CD4-positive, CD25-positive, alpha-beta regulatory T cell (primary cell): ENCODE measurements at places on chromosomes 11 and 22. TPM values are rescaled to one million over a fixed set of nuclear protein-coding genes. Genes with fewer than 3 reads are reported as not detected.
A peak's percentile ranks its signal among the peaks of the same experiment; 100 is the strongest.

- no peak for DNase-seq
These were observed 727.6 kb upstream of the LUZP2 start for GRCh38 chr11:23769214-23769613.

DNA sequence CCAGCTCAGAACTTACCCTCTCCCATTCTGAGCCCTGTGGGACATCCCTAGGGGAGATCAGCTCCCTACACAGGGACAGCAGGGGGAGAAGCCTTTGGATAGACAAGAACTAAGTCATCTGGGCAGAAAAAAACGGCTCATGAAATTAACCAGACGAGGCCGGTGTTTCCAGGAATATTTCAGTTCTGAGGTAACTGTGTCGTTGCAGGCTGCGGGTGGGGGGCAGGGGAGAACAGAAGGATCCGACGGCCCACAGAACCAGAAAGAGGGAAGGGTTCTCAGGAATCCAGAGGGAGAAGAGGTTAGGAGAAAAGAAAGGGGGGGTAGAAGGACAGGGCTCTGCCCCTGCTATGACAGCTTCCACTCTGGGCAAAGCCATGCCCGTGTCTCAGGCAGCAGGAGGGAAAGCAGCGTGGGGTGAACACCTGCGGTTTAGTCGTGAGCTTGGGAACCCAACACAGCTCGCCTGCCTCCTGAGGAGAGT lies 3.6 kb downstream of the CLCF1 start:
- DNase-seq = no peak

The STK33 gene
- total RNA-seq = 0.49 TPM

- DNase-seq = no peak
These were observed 19.1 kb downstream of the HIRA start for GRCh38 chr22:19412478-19412877.

DNA sequence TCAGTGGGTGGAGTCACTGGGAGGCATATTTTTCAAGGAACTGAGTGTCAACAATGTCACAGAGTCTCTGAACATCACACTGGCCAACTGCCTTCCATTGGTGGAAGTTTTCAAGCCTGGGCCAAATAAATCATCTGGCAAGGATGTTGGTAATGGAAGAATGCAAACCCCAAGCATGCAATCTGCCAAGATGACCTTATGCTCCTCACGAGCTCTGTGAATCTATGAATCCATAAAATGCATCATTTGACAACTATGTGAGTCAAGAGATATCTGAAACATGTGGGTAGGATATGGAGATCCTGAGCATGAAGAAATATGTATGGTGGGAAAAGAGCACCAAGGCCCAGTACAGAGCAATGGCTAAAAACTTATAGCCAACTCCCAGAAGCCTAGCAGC lies 122.2 kb downstream of the PLEKHA7 start:
- no peak for DNase-seq

DNA sequence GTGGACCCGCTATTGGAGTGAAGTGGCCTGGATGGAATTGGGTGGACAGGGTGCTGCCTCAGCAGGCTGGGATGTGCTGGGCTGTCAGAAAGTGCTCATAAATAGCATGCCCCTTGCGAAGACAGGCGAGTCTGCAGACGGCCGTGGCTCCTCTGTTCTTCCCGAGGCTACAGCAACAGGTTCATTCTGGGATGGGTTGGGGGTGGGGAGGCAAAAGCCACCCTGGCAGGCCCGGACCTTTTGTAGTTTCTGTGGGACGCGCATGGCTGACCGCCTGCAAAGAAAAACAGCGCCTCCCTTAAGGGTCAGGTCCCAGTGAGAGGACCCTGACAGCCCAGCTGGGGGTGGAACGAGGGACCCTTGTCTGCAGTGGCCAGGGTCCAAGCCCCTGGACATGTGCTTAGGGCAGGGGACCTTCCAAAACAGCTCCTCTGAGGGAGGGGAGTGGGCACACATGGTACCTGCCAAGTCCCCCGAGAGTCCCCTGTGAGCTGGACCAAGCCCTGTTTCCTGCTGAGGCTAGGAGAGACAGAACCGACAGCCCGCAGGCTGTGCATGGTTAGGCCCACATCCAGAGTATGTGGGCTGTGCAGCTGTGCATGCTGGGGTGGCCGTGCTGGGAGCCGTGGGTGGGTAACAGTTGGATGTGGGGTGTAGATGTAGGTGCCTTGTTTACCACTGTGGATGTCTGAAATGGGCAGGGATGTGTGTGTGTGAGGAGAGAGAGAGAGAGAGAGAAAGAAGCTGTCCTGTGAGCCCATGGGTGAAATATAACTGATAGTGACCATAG lies at the start of gene CRYBB3:
CRYBB3 (plus strand) TSS at position 128 of the 790 bp plus-strand sequence. CDS start 1,539 bp downstream, outside the sequence.
- DNase-seq = no peak

GRCh38 chr11:102422817-102423712 lies 29.5 kb downstream of the TMEM123 start:
- no peak for DNase-seq

- no peak for DNase-seq
These were observed 8.7 kb downstream of the RASD2 start for GRCh38 chr22:35549328-35549727.

DNA sequence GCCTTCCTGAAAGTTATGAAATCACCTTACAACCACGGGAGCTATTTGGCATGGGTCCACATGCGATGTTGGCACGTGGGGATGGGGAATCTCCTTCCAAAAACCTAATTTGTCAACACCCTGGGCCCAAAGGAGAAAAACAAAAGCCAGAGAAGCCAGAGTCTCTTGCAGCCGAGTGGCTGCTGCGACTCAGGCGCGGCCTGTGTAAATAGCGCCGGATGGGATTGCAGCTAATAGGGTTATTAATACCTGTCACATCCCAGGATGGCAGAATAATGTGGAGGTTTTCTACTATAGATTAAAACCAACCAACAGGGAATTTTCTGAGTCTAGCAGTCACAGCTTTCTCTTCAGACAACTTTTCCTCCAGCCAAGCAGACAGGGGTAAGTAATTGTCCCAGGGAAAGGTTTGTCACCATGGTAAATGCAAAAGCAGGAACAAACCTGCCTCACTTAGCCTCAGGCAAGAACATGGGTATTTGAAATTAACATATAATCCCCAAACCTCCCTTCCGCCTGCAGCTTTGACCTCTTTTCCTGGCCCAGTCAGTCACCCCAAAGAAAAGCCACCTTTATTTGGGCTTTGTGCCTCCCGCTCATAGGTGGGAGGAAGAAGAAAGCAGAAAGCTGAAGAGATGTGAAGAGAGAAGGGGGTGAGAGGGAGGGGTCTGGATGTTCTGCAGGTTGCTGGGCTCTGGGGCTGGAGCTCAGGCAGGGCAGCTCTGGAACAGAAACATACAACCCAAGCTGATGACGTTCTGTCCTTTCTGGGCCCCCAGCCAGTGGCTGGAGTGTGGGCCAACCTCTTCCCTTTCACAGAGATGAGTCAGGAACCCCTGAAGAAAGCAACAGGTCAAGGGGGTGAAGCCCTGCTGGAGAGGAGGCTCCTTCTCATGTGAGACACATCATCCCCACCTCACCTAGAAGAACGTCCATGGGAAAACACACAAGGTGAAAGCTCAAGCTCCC lies 376.5 kb downstream of the NXPE2 start:
- DNase-seq = no peak

DNA sequence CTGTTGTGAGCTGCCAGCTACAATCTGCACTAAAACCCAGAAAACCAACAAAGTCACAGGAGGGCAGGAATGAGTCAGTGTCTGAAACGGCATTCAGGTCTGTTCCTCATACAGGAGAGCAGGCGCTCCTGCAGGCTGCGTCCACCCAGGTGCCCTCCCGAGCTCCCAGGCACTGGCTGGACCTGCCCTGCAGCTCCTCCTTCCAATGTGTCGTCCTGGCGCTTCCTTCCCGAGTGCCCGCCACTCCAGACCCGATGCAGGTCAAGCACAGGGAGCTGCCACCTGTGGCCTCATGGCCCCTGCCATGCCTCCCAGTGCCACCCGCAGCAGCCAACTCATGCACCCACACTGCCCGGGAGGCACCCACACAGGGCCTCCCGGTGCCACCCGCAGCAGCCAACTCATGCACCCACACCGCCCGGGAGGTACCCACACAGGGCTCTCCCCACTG lies 12.0 kb downstream of the BRD1 start:
- no peak for DNase-seq

GRCh38 chr11:16011396-16011795 lies 344.9 kb downstream of the SOX6 start:
- DNase-seq = no peak

- DNase-seq = peak; percentile 66
These were observed 58.3 kb downstream of the MYH9 start for GRCh38 chr22:36329254-36330078.

The RASL10A gene
- not detected for total RNA-seq

The PATE2 gene
- total RNA-seq = not detected

- DNase-seq = no peak
These were observed 48.1 kb upstream of the SHISAL1 start for GRCh38 chr22:44360668-44361381.
